ENCODE measurements at places on chromosomes 5 and 9.

DNA sequence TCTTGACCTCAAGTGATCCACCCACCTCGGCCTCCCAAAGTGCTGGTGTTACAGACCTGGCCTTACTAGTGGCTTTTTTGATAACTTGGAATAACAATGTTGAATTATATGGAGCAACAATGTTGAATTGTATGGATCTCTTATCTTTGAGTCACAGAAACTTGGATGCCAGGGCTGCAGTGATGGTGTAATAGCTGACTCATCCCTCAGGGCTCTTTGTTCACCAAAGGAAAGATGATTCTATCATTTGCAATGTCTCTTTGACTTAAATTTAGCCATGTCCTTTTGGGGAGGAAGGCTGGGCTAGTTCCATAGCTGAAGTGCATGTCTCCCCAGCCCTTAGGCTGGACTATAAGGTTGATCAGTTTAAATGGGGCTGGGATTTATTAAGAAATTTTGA lies 172.3 kb downstream of the PDZD2 start:
- DNase-seq = no peak

GRCh38 chr9:27404661-27405060 lies 107.7 kb upstream of the EQTN start:
- DNase-seq = no peak

- DNase-seq = no peak
These were observed 284.3 kb downstream of the TAF11L14 start for GRCh38 chr5:17918373-17919104.

GRCh38 chr9:137679249-137679648 lies 60.4 kb downstream of the EHMT1 start:
- DNase-seq = no peak

DNA sequence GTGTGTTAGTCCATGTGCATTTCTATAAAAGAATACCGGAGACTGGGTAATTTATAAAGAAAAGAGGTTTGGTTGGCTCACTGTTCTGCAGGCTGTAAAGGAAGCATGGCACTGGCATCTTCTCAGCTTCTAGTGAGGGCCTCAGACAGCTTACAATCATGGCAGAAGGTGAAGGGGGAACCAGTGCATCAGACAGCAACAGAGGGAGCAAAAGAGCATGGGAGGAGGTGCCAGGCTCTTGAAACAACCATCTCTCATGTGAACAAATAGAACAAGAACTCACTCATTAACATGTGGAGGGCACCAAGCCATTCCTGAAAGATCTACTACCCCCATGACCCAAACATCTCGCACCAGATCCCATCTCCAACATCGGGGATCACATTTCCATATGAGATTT lies 89.2 kb upstream of the IL33 start:
- DNase-seq = no peak

DNA sequence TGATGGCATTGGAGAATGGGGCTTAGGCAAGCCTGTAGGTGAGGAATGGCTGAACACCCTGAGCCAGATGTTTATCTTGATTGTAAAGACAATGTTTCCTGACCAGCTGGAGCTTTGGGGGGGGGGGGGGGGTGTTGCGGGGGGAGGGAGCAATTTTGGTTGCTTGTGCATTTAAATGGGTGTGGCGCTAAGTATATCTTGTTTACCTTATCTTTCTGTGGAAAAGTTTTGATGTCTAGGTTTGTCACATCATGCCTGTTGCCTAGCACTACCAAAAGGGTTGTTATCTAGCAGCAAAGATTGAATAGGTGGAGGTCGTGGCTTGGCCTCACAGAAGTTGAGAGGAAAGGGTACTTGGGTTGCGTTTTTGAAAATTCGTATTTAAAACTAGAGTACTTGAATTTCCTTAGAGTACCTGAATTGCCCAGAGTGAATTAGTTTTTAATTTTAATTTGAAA lies 1.3 kb downstream of the SMAD5 start:
- no peak for DNase-seq

DNA sequence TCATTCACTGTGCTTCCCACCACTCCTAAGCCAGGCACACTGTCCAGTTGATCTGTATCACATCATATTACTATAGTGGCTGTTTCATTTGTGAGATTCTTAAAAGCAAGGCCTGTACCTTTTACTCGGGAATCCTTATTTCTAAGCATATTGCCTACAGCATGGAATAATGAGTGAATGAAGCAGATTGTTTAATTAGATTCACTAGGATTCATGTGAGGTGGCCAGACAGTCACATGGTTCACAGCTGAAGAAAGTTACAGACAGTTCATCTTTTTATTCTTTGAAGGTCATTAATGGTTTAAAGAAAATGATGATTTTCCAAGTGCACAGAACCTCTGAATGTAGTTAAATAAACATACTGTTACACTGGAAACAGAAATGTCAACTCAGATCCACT lies 24.3 kb upstream of the SEMA6A start:
- DNase-seq = no peak

DNA sequence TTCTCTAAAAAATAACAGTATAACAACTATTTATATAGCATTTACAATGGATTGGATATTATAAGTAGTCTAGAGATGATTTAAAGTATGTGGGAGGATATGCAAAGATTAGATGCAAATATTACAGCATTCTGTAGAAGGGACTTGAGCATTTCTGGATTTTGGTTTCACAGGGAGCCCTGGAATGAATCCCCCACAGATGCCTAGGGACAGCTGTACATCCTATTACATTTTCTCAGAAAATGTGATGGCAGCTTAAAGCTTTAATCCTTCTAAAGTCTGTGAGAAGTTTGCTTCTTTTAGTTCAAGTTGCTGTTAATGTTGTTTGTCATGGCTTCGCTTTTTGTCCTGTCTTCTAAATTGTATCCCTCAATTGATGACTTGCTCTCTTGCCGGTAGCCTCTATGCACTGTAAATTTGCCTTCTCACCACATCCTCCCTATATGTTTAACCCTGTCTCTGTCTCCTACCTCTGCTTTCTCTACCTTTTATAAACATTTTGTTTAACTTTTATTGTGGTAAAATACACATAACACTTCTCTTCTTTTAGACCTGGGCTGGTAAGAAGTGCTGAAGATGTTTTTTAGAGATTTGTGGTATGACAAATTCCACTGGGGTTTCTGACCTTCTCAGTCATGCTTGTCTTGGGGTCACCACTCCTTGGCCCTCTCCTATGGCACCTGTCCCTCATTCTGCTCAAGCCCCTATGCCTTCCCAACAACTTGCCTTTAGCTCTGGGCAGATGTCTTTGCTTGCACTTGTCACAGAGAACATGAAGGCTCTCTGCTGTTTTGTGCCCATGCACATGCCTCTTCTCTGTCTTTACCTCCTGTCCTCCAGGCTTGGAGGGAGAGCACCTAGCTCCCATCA lies 37.9 kb downstream of the LNPEP start:
- DNase-seq = no peak

DNA sequence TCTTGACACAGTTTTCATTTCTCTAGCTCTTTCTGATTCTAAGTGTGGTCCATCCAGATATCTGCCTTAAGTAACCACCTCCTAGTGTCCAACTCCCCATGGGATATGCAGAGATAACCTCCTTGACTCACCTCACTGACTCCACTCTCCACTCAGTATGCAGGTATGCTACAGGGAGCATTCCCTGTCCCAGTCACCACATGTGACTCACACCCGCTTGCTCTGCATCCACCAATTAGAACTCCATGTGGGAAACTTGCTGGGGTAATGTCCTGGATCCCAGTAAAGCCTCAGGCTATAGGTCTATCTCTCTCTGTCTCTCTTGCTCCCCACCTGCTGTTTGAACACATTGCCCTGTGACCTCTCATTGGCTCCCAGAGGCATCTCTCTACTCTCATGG lies 563.9 kb downstream of the HTR1A start:
- no peak for DNase-seq

DNA sequence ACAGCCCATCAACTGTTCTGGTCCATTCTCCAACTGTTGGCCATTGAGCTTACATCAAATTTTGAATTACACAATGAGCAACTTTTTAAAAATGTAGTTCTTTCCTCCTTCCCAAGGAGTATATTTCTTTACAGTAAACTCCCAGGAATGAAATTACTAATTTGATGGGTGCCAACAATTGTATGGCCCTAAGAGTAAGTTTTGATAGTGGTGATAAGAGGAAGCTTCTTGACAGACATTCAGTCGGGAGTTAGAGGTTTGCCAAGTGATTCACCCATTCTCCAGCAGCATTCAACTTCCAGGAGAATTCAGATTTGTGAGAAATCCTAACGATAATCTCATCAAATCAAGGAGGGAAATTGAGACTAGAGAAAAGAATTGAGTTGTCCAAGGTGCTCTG lies 579.9 kb downstream of the ACTL7B start:
- no peak for DNase-seq

DNA sequence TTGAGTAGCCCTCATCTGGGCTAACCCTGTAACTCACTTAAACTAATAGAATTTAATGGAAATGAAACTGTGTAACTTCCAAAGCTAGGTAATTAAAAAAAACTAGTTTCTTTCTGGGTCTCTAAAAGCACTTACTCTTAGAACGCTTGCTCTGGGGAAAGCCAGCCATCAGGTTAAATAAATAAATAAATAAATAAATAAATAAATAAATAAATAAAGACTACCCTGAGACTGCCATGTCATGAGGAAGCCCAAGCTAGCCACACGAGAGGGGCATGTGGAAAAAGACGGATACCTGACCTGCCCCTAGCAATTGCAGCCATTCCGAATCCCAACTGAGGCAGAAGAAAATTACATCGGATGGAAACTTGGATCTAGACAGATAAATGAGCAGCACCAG lies 51.3 kb upstream of the FER start:
- no peak for DNase-seq

- DNase-seq = no peak
These were observed 1.1 kb downstream of the EPB41L4B start for GRCh38 chr9:109319626-109320241.

DNA sequence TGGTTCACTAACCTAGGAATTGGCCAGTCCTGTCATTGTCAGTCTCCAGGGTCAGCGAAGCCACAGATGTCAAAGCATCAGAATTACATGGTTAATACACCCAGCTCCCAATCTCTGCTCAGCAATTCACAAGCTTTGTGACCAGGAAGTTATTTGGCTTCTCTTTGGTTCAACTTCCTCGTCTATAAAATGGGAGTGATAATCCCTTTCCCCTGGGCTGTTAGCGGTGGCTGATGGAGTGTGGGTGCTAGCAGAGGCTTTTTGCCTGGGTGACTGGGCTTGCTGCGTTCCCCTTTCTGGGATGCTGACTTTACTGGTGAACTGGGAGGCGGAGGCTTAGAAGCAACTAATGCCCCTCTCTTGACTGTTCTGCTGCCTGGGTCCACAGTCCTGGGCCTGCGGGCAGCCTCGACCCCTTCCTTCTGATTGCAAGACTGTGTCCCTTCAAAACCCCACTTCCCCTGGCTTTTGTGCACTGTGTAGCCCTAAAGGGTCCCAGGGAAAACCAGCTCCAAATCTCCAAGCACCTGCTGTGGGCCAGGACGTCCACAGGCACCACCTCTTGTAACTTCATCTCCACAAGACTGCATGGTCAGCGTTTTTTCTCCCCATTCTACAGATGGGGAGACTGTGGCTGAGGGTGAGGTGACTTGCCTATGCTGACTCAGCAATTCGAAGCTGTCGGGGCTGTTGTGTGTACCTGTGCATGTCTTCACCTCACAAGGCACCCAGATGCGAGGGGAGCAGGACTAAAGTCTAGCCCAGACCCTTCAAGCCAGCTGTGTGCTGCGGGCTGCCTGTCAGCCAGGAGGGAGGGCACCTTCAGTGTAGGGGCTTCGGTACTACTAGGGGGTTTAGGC lies 45.2 kb upstream of the NEURL1B start:
- no peak for DNase-seq

DNA sequence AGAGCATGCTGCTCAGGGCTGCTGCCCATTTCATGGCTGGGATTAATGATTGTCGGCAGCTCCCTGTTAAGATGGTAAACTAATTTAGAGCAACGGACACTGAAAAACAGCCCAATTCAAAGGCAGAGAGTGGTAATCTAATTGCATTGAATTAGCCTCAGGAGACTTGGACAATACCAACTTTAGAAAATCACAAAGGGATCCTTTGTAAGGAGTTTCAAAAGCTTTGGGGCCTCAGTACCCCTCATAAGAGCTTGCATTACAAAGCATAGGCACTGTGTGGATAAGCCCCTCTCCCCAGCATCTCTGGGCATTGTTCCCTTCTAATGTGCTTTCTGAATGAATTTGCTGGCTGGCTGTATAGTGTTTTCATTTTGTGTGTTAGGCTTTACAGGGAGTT lies 6.7 kb downstream of the GLRA1 start:
- no peak for DNase-seq

- no peak for DNase-seq
These were observed 73.8 kb downstream of the RFX3 start for GRCh38 chr9:3451956-3452355.

DNA sequence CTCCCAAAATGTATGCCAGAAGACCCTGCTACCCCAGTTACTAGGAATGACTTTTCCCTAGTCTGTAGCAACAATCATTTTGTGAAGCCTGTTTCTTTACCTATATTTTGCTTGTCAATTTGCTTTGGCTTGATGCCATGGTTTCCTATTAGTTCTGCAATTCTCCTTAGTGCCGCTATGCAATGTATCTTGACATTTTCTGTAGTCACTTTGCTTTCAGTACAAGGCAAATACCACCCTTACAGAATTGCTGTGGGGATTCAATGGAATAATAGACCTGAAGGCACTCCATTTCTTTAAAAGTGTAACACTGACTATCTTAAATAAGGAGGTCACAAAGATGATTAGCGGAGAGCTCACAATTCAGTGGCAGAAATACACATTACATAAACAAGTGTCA lies 291.1 kb downstream of the NR2F1-AS1 start:
- DNase-seq = no peak

GRCh38 chr5:155406815-155407214 lies 393.3 kb downstream of the KIF4B start:
- no peak for DNase-seq

- DNase-seq = no peak
These were observed 116.1 kb upstream of the IL6ST start for GRCh38 chr5:56110646-56111403.

DNA sequence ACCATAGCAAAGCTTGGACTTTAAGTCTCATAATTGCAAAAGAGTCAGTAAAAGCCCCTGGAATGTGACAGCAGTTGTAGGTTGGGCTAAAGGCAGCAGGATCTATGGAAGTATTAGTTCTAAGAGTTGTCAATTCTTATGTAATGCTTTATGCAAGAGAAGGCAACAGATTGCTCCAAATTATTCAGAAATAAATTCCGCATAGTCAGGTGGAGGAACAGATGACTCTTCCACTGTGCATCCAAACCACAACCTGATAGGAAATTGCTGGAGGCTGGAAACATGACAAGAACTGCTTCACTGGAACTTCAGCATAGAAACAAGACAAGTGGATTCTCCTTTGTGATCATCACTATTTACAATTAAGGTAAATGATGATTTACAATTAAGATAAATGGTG lies 101.0 kb downstream of the STARD4 start:
- DNase-seq = no peak

DNA sequence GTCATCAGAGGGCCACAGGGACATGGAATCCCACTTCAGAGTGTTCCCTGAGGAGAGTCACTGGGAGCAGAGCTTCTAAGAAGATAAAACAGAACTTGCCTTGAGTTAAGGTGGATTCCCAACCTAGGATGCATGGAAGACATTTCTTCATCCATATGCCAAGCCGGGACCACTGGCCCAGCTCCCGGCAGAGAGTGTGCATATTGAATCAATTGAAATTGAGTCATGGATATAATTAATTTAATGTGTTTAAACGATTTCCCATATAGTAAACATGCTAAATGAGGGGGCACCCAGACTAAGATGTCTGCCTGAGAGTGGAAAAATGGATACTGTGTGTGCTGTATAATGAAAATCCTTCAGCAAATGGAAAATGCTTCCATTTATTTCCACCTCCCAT lies 194.4 kb upstream of the TBC1D2 start:
- DNase-seq = no peak

Measured in hypothalamus (tissue), 51 donors.